ENCODE measurements at places on chromosomes 7 and 10.

DNA sequence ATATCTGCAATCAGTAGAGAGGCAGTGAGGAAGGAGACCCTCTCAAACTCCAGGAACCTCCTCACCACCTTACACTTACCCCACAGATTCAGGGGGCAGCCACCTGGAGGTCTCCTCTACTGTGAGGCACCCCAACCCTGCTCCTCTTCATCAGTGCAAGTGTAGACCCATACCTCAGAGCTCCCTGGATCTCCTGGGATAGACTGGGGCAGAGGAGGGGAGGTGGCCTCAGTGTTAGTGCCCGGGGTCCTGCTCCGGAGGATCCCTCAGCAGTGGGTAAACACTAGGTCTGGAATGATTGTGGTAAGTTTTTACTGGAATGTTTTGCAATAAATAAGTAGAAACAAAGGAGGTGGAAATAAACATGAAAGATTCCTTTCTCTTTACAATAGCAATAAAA, 31.1 kb downstream of the ANTXRL start:
- DNase-seq: no peak

GRCh38 chr7:7568553-7568952, 1.9 kb downstream of the MIOS start:
- DNase-seq: no peak

GRCh38 chr10:67790534-67791408, 47.2 kb downstream of the DNAJC12 start:
- DNase-seq: no peak

DNA sequence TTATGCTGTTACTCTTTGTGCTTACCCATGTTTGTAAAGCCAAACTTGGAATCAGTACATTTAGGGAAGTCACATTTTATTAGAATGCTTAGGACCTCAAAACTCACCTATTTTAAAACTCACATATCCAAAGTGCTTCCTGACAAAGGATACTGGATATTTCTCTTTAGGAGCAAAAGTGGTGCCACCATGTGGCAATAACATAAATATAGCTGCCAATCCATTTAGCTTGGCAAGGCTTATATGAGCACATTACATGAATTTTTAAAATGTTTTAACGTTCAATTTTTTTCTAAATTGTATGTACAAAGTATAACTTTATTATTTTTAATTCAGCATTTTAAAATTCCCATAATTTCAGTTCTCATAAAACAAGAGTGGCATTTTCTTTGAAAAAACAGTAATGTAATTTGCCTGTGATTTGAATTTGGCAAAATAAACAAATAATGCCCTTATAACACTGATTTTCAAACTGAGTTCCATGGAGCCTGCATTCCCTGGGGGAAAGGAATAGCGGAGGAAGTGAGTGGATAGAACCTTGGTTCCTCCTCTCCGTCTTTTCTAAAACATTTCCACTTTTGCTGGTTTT, 75.4 kb downstream of the HDAC9 start:
- peak; percentile 29 for DNase-seq

DNA sequence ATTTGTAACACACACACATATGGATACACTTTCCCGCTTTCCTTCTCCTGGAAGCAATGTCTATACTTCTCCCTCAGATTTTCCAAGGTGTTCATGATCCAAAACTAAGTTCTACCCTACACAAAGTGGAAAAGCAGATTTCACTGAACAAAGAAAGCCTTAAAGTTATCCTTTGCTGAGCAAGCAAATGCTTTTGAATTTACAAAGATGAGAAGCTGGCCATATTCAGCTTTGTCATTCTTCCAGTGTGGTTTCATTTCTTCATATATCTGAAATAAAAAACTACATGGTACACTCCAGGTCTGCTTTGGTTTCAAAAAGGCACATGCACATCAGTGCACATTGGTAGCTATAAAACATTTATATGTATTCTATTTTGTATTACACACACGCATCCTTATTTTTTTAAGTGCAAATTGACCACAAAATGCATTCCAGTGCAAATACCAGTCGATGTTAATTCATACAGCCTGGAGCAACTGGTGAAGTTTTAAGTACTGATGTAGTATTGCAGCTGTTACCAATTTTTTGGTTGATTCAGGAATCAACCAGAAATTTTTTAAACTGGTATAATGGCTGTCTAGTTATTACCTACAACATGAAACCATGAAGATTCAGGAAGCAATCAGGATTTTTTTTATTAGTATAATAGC, 65.5 kb upstream of the SRPK2 start:
- DNase-seq: no peak

DNA sequence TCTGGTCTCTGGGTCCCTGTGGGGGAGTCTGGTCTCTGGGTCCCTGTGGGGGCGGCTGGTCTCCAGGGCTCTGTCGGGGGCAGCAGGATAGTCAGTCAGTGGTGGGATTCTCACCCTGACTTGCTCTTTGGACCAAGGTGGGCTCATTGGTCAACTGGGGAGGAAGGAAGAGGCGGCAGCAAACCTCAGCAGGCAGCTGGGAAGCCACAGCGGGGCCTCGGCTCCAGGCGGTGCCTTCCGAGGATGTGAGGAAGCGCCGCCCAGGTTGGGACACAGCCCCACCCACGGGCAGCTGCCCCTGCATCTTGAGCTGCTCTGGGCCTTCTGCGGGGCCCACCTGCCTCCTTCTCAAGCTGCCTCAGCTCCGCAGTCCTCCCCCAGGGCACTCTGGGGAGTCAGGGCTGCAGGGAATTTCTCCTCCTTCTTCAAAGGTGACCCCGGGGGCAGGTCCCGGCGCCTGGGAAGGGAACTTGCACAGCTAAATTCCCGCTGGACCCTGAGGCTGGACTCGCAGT, 20.4 kb upstream of the KNDC1 start:
- no peak for DNase-seq

DNA sequence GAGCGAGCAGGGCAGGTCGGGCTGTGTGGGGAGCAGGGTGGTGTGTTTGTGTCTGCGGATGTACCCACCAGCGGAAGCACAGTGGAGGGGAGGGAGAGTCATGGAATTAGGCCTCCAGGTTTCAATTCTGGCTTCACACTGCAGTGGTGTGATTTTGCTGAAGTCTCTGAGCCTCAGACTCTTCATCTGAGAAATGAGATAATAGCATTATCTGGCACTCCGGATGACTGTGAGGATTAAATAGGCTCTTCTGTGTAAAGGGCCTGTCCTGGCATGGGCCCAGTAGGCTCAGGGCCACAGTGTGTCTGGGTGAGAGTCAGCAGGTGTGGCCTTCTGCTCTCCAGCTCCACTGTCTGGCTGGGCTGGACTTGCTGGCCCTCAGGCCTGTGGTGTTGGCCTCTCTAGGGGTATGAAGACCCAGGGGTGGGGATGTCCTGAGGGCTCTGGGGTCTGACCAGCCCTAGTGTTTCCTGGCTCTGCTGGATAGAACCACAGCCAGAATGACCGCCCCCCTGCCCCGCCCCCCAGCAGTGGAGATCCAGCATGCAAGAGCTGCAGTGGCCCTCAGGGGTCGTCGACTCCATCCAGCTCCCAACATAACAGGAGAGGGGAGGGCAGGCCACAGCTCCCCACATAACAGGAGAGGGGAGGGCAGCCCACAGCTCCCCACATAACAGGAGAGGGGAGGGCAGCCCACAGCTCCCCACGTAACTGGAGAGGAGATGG, 178.6 kb downstream of the RPS24 start:
- no peak for DNase-seq

GRCh38 chr10:102379383-102379782, 16.1 kb upstream of the NFKB2 start:
- no peak for DNase-seq

- no peak for DNase-seq
Observed at GRCh38 chr7:142873281-142873784, 12.2 kb downstream of the TRPV6 start.

GRCh38 chr7:26328498-26329390, 37.1 kb downstream of the SNX10 start:
- no peak for DNase-seq

All from renal cortex interstitium (tissue), 15 donors.